Smooth muscle cell of the umbilical artery (primary cell): ENCODE measurements at places on chromosomes 7 and 10. TPM values are rescaled to one million over a fixed set of nuclear protein-coding genes. Genes with fewer than 3 reads are reported as not detected.

Gene MARCHF5
- 18.4 and 30.0 TPM in 2 replicates for total RNA-seq

Gene PTPRE
- total RNA-seq: 2.1 and 9.5 TPM in 2 replicates

Gene PDE6C
- total RNA-seq: not detected in 2 replicates

Gene GRID2IP
- total RNA-seq: not detected in 2 replicates

Gene GSTK1
- total RNA-seq: 66.2 and 71.6 TPM in 2 replicates

Gene TRPV5
- total RNA-seq: not detected in 2 replicates

Gene MEOX2
- total RNA-seq: under 0.01 TPM in 1 of 2 replicates, not detected in the other

Gene MRLN
- not detected in 2 replicates for total RNA-seq

Gene RAMP3
- total RNA-seq: not detected in 2 replicates

Gene ZNF438
- total RNA-seq: 2.3 and 2.7 TPM in 2 replicates

Gene CYP17A1
- not detected in 2 replicates for total RNA-seq

Gene ARMC10
- total RNA-seq: 41.9 and 44.2 TPM in 2 replicates

Gene ANXA8L1
- 2.9 and 4.5 TPM in 2 replicates for total RNA-seq

Gene ANKRD7
- 0.59 and 0.97 TPM in 2 replicates for total RNA-seq

Gene NANOS1
- total RNA-seq: 0.23 and 0.30 TPM in 2 replicates

Gene VWDE
- 0.09 and 0.30 TPM in 2 replicates for total RNA-seq

Gene LEP
- total RNA-seq: not detected in 2 replicates

Gene FGFR2
- 1.8 and 9.2 TPM in 2 replicates for total RNA-seq

Gene PRKG1
- total RNA-seq: 40.7 and 57.0 TPM in 2 replicates

Gene HOXA3
- total RNA-seq: 3.1 and 6.8 TPM in 2 replicates

Gene C10orf143
- 0.32 and 0.59 TPM in 2 replicates for total RNA-seq

Gene GIMAP8
- under 0.01 TPM in 1 of 2 replicates, not detected in the other for total RNA-seq

Gene TMEM229A
- total RNA-seq: not detected in 2 replicates

Gene NEURL1
- 0.18 and 0.59 TPM in 2 replicates for total RNA-seq

Gene CYP2C19
- total RNA-seq: not detected in 2 replicates

Gene AUTS2
- 2.1 and 12.3 TPM in 2 replicates for total RNA-seq

Gene PRPF18
- 43.2 and 45.7 TPM in 2 replicates for total RNA-seq

Gene TWIST1
- total RNA-seq: 24.9 and 41.6 TPM in 2 replicates

Gene PILRB
- total RNA-seq: 10.4 and 13.5 TPM in 2 replicates

Gene ABCB1
- total RNA-seq: 0.05 TPM in 1 of 2 replicates, not detected in the other

Gene PTPRZ1
- 0.65 TPM in 1 of 2 replicates, not detected in the other for total RNA-seq

Gene SNX13
- 45.4 and 48.7 TPM in 2 replicates for total RNA-seq

Gene BBS9
- total RNA-seq: 29.4 and 30.0 TPM in 2 replicates

Gene EEPD1
- total RNA-seq: 1.5 and 3.6 TPM in 2 replicates

Gene MBL2
- total RNA-seq: not detected in 2 replicates

Gene FAM25G
- not detected in 2 replicates for total RNA-seq

Gene LRGUK
- under 0.01 and 0.09 TPM in 2 replicates for total RNA-seq

Gene ASAH2
- 0.59 and 2.3 TPM in 2 replicates for total RNA-seq

Gene PCDH15
- total RNA-seq: under 0.01 and 0.05 TPM in 2 replicates

Gene VAX1
- total RNA-seq: not detected in 2 replicates

Gene SEMA4G
- total RNA-seq: 1.2 and 1.4 TPM in 2 replicates

Gene NEUROG3
- total RNA-seq: not detected in 2 replicates

Gene SLC18A2
- total RNA-seq: 0.05 TPM in 1 of 2 replicates, not detected in the other

Gene ANKRD22
- not detected in 2 replicates for total RNA-seq

Gene PRPS1L1
- total RNA-seq: not detected in 2 replicates

Gene SPDYE6
- not detected in 2 replicates for total RNA-seq

Gene NRBF2
- 50.8 and 52.0 TPM in 2 replicates for total RNA-seq

Gene NPY4R
- total RNA-seq: 0.14 and 2.1 TPM in 2 replicates

Gene ARHGAP19
- 4.5 and 10.8 TPM in 2 replicates for total RNA-seq

Gene AFAP1L2
- total RNA-seq: 0.05 and 0.30 TPM in 2 replicates

Gene MUC3A
- not detected in 2 replicates for total RNA-seq
